Amniotic stem cell (primary cell): ENCODE measurements at places on chromosomes 7 and 10.

GRCh38 chr7:35605760-35606159 lies 89.2 kb downstream of the HERPUD2 start:
- DNase-seq: no peak

DNA sequence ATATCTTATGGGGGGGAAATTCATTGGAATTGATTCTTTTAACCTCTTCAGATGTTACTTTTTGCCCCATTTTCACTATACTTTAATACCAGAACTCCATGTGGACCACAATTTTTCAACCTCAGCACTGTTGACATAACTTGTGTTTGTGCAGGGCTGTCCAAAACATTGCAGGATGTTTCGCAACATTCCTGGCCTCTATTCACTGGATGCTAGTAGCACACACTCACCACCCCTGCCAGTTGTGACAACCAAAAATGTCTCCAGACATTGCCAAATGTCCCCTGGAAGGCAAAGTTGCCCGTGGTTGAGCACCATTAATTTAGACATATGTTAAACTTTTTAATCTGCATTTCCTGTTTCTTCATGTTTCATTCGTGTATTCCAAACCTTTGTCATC lies 234.7 kb downstream of the GFRA1 start:
- DNase-seq: no peak

GRCh38 chr10:95242581-95243317 lies 48.1 kb downstream of the PDLIM1 start:
- peak; percentile 52 for DNase-seq

DNA sequence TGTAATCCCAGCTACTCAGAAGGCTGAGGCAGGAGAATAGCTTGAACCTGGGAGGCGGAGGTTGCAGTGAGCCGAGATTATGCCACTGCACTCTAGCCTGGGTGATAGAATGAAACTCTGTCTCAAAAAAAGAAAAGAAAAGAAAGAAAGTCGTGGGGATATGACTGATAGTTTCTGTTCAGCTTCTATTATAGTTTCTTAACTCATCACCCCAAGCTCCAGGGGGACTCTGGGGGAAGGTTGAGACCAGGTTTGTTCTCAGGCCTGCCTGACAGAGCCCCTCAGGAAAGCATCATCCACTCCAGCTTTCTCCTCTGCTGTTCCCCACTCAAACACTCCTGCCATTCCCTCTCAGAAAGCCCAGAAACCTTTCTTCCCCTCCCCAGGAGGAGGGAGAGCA lies 542.4 kb upstream of the GALNT17 start:
- no peak for DNase-seq

- DNase-seq: no peak
These were observed 238.1 kb downstream of the CAMK1D start for GRCh38 chr10:12587451-12587888.

GRCh38 chr7:116491887-116492653 lies 7.5 kb upstream of the CAV2 start:
- no peak for DNase-seq

- no peak for DNase-seq
These were observed 183.5 kb upstream of the CDCA7L start for GRCh38 chr7:22129166-22129565.

GRCh38 chr10:55966101-55966500 lies 395.0 kb downstream of the ZWINT start:
- DNase-seq: no peak

DNA sequence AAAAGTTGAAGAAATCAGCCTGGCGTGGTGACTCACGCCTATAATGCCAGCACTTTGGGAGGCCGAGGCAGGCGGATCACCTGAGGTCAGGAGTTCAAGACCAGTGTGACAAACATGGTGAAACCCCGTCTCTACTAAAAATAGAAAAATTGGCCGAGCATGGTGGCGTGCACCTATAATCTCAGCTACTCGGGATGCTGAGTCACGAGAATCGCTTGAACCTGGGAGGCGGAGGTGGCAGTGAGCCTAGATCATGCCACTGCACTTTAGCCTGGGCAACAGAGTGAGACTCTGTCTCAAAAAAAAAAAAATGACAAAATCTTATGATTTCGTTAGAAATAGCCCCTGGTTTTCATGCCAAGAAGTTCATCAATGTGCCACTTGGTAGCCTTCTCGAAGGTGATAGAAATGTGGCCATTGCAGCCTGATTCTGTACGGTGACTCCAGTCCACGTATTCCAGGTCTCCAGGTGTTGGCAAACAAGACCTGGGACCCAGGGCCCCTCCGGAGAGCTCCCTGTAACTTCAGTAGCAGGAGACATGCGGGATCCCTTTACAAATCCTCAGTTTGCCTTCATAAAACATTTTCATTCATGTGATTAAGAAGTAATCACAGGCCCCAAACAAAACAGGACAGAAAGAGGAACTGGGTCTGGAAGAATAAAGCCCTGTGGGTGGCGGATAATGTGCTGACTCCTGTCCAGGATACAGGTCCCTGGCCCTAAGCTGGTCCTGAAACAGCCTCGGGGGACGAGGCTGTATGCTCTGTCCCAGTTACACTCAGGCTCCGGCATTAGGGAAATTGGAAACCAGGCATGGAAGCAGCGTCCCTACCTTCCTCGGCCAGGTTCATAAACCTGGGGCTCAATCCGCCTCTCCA lies 207.3 kb upstream of the SH2B2 start:
- DNase-seq: no peak

GRCh38 chr7:141246426-141246825 lies 172.6 kb downstream of the TMEM178B start:
- DNase-seq: no peak

DNA sequence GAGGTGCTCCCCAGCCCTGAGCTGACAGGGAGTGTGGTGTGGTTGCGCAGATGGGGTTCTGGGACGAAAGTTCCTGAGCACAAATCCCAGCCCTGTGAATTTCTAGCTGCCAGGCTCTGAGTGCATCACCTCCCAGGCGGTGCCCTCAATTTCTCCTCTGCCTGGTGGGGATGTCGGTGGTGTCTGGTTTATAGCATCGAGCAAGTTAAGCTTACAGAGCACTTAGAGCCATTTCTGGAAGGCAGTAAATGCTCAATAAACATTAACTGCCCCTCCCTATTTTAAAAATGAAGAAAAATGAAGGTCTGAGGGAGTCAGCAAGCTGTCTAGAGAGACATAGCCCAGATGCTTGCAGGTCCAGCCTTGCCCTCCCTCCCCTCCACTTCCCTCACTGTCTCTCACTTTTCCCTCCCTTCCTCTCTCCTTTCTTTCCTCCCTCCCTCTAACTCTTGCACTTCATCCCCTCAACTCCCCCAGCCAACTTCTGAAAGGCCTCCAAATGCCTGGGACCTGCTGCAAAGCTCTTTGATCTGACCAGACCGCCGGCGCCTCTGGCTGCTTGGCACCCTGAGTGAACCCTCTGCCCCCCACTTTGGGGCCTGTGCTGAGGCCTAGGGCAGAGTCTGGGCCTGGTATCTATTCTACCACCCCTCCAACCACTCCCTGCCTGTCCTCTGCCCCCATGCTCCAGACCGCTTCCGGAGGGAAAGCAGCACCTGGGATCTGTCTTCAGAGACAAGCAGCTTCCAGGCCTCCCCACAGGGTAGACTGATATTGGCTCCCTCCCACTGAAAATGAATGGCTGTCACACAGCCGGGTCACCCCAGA lies 438.3 kb downstream of the RPS24 start:
- no peak for DNase-seq

- DNase-seq: no peak
These were observed 213.2 kb upstream of the CTBP2 start for GRCh38 chr10:125373546-125373945.

- no peak for DNase-seq
These were observed 891.0 kb upstream of the SORCS1 start for GRCh38 chr10:108055506-108055905.

DNA sequence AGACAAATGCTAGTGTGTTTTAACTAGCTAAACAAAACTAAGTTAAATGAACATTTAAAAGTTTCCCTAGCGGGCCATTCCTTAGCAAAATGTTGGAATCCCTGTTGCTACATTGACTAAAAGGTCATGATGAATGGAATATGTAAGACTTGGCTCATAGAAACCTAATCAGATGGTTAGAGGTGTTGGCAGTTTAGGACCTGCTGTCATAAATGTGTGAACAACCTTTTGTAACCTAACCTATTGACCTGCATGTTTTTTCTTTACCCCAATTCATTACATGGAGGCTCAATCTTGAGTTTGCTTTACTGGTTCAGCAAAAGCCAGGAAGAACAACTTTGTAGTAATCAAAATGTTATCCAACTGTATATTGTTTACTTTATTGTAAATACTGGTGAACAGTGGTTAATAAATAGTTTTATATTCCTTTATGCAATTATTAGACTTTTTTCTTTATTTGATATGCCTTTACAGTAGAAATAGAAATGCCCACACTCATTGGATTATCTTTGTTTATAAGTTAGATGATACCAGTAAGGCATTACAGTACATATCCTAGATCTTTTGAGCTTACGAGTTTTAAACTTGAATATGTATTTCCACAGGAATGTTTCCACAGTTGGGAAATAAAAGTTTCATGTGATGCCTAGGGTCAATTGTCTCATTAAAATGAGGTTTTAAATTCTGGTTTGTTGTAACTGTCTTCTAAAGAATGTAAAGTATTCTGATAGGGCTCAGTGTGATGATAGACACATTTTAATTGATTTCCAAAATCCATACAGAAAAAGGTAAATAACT lies 11.6 kb downstream of the CBX3 start:
- no peak for DNase-seq

DNA sequence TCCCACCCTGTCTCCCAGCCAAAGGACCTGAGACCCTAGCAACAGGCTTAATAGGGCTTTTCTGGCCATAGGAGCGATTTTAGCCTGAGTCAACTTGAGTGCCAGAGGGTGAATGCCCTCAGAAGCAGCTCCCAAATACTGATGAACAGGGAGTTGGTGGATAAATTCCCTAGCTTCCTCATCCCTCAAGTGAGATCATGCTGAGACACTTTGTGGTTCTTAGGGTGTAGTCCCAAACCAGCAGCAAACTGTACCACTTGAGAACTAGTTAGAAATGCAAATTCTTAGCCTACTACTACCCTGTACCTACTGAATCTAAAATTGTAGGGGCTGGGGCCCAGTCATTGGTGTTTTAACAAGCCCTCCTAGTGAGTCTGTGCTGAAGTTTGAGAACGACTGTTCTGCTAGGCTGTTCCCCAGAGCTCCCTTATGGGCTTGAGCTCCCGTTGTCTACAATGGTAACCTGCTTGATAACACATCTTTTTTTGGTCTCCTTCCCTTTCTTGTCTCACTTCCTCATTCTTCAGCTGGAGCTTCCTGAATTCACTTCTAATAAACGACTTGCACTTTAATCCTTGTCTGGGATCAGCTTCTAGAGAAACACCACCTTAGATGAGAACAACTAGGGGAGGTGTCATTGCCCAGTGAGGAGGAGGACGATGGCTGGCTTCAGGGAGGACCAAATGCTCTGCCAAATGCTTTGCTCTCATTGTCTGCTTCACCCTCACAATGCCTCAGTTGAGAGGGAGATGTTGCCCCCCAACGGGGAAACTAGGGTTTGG lies 18.2 kb upstream of the CDH23 start:
- no peak for DNase-seq

DNA sequence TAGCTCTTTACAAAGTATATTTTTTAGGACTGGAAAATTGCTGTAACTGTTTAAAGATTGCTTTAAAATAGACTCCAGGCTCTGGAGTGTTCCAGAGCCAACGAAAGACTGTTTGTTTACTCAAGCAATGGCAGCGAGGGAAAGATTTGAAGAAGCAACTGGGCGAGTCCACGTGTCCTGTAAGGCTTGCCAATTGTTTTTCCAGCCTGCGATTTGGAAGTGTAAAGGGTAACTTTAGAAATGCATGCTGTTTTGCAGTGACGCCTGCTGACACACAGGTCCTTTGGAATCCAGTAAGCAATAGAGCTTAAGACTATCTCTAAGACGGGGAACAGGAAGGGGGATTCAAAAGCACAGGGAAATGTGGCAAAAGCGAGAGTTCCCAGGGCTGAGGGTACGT lies 55.8 kb downstream of the TACC2 start:
- no peak for DNase-seq

DNA sequence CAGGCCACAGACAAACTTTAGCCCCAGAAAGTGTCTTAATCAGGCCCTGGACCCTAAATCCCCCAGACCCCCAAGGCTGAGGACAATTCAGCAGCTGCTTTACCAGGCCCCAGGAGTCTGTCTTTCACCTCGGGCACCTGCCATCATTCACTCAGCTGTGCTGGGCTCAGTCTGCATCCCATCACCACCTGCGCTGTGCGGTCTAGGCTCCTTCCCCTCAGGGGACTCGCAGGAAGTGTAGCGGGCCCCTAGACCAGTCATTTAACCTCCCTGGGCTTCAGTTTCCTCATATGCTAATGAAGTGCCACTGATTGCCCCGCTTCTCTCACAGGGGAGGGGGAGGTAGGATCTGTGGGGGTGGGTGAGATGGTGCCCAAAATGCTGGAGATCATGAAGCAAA lies 76.4 kb upstream of the ZMIZ1 start:
- DNase-seq: no peak

DNA sequence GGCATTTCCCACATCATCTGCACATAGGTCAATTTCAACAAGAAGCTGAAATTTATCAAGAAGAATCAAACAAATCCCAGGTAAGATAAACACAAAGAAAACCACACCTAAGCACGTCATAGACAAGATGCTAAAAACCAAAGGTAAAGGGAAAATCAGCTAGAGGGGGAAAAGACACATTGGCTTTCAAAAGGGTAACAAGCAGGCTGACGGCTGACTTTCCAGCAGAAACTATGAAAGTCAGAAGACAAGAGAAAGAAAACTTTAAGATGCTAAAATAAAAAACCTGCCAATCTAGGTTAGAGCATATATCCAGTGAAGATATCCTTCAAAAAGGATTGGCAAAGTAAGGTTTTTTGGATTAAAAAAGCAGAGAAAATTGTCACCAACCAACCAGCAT lies 59.9 kb upstream of the RHEB start:
- no peak for DNase-seq

DNA sequence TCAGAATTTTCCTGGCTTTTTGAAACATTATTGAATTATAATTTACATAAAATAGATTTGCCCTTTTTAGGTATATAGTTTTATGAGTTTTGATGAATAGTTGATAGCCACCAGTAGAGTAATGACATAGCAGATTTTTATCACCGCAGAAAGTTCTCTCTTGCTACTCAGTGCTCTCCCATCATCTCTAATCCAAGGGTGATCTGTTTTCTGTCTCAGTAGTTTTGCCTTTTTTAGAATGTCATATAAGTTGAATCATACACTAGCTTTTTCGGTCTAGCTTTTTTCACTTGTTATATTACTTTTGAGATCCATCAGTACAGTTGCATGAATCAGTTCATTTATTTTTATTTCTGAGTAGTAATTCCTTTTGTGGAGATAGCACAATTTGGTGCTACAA lies 17.9 kb downstream of the RSBN1L start:
- no peak for DNase-seq

GRCh38 chr10:52347327-52347667 lies 33.2 kb downstream of the DKK1 start:
- DNase-seq: no peak

- no peak for DNase-seq
These were observed 223.2 kb downstream of the MAD1L1 start for GRCh38 chr7:2009541-2010001.
